GM19239 (cell line): ENCODE measurements at places on chromosomes 11 and 22.
A peak's percentile ranks its signal among the peaks of the same experiment; 100 is the strongest.

GRCh38 chr11:120546312-120547205, 35.0 kb downstream of the GRIK4 start:
- DNase-seq: no peak

- peak; percentile 14 for DNase-seq
Observed at GRCh38 chr11:112644410-112645131, 316.6 kb upstream of the NCAM1 start.

DNA sequence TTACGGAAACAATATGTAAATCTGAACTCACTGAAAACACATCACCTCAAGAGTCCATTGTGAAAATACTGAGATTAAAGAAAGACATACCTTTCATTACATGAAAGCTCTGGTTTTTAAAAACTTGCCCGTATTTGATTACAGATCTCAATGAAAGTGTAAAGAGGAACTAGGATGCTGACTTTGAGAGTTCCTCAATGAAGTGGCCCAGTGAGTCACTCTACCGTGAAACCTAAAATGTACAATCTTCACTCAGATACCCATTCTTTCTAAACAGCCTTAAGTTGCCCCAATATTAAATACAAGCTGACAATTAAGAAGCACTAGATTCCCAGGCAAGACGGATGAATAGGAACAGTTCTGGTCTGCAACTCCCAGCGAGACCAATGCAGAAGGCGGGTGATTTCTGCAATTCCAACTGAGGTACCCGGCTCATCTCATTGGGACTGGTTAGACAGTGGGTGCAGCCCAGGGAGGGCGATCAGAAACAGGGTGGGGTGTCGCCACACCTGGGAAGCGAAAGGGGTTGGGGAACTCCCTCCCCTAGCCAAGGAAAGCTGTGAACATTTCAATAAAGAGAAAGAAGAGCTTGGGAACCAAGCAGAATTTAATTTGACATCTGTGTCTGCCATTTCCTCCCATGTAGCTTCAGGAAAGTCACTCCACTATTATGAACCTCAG, 33.8 kb upstream of the OR9G4 start:
- no peak for DNase-seq

DNA sequence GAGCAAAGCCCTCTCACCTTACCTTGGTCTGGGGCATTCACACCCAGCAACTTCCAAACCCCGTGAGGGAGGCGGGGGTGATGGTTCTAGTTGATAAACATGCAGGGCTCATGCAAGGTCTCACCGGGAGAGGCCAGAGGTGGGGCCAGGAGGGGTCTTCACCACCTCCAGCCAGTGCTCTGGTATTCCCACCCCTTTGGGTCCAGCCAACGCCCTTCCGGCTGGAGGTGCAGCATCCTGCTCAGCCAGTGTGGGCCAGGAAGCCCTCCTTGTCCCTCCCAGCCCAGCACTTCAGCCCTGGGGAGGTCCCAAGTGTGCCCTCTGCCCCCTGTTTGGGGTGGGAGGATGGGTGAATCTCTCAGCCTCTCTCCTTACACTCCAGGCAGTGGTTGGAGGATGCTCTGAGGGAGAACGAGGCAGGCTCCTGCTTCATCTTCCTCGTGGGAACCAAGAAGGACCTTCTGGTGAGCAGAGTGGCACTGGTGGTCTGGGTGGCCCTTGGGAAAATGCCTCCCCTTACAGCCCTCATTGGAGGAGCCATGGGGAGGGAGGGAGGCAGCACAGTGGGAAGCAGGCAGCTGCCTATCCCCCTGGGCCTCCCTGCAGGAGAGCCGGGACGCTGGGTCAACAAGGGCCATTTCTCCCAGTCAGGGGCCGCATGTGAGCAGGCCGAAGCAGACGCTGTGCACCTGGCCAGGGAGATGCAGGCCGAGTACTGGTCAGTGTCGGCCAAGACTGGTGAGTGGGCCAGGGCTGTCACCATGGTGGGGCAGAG, 13.4 kb downstream of the RAB36 start:
- no peak for DNase-seq

DNA sequence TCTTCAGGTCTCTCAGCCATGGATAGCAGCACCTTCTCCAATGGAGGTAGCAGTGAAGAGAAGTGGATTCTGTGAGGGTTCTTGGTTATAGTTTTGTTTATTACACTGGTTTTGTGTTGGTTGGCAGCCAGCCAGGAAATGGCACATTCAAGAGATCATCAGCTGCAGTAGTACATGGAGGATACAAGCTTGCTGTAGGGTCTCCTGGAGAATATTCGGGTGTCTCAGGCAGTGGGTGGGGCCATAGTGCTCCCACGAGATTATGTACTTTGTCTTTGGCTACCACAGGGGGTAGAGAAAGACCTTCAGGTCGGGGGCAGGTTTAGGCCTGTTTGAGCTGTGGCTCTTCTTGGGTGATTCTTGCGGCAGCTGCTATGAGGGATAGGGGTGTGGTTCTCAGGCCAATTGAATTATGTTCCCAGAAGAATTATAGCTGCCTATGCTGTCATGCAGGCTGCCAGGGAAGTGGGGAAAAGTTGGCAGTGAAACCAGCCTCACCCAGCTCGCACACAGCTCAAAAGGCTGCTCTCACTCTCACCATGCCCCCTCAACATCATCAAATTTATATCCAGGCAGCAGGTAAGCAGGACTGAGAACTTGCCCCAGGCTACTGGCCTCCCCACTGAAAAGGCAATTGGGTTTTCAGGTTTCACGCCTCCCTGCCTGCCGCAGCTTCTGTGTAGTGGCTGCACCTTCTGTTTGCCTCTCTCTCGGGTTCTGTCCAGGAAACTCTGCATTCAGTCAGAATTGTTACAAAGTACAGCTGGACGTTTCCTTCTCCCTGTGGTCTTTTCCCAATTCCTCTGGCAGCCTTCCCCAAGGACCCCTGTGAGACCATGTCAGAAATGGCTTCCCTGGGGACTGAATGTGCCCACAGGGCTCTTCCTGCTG, 435.5 kb downstream of the LUZP2 start:
- DNase-seq: no peak

- DNase-seq: no peak
Observed at GRCh38 chr11:104995001-104995408, 26.6 kb upstream of the CASP4 start.

- DNase-seq: peak; percentile 81
Observed at GRCh38 chr22:45577746-45578523, 75.3 kb downstream of the FBLN1 start.

DNA sequence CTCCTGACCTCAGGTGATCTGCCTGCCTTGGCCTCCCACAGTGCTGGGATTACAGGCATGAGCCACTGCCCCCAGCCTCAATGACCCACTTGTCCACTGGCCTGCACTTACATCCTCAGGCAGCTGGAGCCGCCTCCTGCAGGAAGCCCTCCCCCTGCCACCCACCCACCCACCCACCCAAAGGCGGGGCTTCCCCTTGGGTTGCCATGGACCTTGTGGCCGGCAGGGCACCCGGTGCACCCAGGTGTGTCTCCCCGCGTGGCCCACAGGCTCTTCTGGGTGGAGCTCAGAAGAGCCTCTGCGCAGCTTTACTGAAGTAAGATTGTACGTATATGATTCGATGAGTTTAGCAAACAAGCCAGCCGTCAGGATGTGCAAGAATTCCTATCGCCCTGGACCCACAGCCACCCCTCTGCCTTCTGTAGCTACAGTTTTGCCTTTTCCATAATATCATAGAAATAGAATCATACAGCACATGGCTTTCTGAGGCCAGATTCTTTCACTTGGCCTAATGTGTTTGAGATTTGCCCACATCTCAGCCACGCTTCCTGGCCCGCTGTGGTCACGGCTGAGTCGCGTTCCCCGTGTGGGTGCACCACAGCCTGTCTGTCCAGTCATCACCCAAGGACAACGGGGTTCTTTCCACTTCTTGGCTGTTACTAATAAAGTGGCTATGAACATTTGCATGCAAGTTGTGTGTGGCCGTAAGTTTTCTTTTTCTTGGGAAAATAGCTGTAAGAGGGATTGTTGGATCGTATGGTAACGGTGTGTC, 5.3 kb upstream of the BRSK2 start:
- no peak for DNase-seq

DNA sequence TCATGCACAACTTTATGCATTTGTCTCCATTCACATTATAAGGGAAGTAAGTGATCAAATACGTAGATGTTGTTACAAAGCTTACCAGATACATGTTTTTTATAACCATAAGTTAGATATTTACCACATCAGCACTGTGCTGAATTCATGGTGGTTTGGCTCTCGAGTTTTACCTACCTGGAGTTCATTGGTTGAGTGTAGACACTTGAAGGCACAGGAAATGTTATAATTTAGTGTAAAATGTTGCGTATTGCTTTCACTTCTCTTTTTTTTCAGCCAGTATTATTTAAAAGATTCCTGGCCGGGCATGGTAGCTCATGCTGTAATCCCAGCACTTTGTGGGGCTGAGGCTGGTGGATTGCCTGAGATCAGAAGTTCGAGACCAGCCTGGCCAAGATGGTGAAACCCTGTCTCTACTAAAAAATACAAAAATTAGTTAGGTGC, 53.1 kb upstream of the GRK2 start:
- peak; percentile 35 for DNase-seq

DNA sequence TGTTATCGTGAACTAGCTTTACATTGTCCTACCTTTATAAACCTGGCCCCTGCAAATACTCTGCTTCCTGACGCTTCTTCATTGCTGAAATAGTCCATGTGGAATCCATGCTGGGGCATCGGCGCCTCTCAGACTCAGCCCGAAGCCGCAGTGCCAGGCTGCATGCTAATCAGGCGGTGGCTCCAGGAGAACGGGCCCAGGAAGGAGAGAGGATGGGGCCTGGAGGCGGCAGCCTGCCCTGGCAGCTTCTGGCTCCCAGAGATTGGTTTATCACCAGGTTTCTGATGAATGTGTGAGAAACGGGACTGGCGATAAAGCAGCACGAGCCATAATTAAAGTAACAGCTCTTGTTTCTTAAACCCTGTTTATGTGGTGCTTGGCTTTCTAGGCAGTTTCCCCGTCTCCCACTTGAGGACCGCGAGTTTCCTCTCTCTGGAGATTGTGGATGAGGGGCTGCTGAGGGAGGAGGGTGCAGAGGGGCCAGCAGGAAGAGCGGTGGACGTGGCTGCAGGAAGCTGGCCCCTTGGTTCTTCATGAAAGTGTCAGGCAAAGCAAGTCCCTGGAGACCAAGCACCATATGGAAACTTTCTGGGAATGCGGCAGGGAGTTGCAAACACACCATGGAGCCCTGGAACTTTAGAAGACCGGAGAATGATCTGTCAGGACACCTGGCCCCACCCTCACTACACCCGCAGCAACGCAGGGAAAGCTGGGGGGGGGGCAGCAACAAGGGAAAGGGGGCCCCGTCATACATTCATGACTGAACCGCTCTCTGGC, 93.4 kb downstream of the NTM start:
- DNase-seq: no peak

- DNase-seq: no peak
Observed at GRCh38 chr11:97356144-97356543, 966.3 kb downstream of the JRKL start.

- no peak for DNase-seq
Observed at GRCh38 chr11:45530111-45530510, 135.3 kb downstream of the CHST1 start.

DNA sequence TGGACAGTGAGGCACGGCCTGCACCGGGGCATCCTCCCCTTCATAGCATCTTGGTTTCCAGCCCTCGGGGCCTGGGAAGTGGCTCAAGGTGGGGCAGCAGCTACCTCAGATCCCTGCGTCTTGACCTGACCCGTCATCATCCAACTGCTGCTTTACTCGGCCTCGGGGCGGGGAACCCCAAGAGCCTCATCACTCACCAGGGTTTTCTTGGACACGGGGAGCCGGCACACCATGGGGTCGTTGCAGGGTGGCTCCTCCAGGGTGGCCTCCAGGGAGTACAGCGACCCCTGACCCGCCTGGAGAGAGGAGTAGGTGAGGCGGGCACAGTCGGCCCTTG, 651 bp downstream of the CTSF start:
- DNase-seq: no peak

GRCh38 chr11:103910721-103911120, 125.7 kb upstream of the DDI1 start:
- no peak for DNase-seq

- DNase-seq: no peak
Observed at GRCh38 chr11:82507288-82507687, 226.4 kb downstream of the FAM181B start.

- no peak for DNase-seq
Observed at GRCh38 chr22:27629908-27630673, 171.5 kb downstream of the MN1 start.

GRCh38 chr22:26485013-26485412, 1.3 kb downstream of the SRRD start:
- no peak for DNase-seq

GRCh38 chr11:19670030-19670791, 42.4 kb upstream of the NAV2 start:
- no peak for DNase-seq

- no peak for DNase-seq
Observed at GRCh38 chr11:34075178-34075820, 23.8 kb downstream of the CAPRIN1 start.
